ENCODE measurements at places on chromosomes 16 and 17.

DNA sequence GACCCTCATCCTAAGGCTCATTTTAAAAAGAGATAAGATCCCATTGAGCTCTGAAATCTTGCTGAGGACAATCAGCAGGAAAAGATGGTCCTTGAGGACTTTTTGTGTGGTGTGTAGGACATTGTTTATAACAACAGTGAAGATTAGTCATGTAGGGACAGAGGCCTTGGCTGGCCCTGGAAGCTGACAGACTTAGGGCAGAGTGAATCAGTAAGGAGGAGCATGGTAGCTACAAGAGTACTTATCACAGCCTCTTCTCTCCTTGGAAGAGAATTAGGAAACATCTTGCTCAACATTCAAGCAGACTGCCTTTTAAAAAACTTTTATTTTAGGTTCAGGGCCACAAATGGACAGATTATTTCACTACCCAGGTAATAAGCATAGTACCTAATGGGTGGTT, 665.9 kb upstream of the SALL1 start:
- no peak for DNase-seq

- no peak for DNase-seq
Measured at GRCh38 chr16:24568392-24568791, 29.0 kb downstream of the RBBP6 start.

DNA sequence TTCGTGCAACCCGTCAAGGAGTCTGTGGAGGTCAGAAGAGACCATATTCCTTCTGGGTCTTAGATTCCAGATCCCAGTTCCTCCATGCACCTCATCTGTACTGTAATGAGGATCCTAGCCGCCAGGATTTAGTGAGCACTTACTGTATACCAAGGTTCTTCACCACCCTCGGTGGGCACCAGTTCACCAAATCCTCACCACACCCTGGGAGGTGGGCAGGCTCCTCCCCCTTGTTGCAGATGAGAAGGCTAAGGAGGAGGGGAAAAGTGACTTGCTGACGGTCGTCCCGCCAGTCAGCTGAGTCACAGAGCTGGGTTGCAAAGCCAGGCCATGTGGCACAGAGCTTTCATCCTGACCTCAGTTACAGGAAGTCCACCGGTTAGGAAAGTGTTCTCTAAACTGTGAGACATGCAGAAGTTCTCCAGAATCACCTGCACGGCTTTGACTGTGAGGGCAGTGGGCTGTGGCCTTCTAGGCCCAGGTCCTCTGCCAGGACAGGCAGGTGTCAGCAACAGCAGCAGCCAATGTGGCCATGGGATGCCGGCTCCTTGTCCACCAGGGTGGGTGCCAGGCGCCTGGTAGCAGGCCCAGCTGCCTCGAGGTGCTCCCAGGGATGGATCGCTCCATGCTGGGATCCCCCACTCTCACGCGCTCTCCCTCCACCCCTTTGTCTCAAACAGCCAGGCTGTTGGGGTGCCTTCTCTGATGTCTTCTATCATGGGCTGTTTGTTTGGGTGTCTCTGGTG, 240.3 kb upstream of the GSE1 start:
- no peak for DNase-seq

GRCh38 chr16:79004309-79004708, 596.2 kb downstream of the MAF start:
- no peak for DNase-seq

GRCh38 chr16:86297866-86298757, 212.2 kb upstream of the FOXF1 start:
- no peak for DNase-seq

DNA sequence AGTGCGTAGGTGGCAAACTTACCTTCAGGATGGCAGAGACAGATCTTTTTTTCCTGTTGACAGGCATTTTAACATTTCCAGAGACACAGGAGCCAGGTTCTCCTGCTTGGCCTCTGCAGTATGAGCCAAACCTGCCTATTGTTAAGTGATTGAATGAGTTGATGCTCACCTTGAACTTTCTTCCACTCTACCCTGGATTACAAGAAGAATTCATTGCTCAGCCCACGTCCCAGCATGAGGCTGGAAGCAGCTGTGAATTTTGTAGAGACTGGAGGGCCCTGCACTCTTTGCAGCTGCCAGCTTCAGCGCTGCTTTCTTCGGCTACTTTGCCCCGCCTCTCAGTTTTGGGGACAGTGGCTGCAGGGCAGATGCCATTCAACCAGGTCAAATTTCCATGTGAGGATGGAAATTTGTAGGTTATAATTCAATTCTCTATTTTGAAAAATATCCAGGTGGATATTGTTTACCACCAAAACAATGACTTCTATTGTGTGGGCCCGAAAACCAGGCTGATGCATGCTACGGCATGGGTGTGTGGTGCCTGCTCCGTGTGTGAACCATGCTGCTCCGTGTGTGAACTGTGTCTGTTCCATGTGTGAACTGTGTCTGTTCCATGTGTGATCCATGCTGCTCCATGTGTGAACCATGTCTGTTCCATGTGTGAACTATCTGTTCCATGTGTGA, 75.2 kb upstream of the METTL9 start:
- DNase-seq: no peak

GRCh38 chr16:80300876-80301275, 239.9 kb upstream of the DYNLRB2 start:
- no peak for DNase-seq
